ENCODE measurements at places on chromosomes 4 and X.

DNA sequence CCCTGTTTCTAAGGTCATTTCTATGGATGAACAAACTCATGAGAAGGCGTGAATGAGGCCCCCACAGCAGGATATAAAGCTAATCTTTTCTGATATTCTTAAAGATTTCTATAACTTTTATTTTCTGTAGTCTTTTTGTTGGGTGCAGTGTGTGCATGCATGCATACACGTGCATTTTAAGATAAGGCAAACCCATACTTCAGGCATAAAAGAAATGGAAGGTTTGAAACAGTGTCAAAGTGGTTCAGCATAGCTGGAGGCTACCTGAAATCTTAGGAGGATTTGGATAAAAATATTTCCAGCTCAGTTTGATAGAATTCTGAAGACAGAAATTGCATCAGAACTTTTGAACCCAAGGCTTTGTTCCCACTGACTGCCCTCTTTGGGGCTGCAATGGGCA lies 119.7 kb downstream of the PDHA2 start:
- DNase-seq = no peak

DNA sequence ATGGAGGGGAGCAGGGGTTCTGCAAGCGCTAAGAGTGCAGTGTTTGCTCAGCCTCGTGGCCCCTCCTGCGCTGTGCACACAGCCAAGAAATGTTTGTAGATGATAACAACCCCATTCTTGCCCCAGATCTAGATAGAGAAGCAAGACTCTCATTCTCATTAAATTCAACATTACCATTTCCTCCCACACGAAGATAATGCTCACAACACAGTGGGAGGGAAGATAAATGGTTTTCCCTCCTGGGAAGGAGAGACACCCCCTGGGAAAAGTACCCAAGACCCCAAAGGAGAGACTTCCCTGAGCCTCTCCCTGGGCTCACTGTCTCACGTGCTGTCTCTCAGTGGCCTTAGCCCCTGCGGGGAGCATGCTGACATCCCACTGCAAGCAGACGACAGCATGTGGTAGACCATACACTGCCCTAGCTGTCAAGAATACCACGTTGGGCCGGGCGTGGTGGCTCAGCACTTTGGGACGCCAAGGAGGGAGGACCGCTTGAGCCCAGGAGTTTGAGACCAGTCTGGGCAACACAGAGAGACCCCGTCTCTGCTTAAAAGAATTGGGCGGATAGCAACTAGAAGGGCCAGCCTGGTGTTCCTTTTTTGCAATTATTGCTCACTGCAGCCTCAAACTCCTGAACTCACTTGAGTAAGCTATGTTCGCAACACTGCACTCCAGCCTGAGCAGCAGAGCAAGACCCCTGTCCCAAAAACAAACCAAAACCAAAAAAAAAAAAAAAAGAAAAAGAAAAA lies 34.9 kb upstream of the IQSEC2 start:
- DNase-seq = no peak

DNA sequence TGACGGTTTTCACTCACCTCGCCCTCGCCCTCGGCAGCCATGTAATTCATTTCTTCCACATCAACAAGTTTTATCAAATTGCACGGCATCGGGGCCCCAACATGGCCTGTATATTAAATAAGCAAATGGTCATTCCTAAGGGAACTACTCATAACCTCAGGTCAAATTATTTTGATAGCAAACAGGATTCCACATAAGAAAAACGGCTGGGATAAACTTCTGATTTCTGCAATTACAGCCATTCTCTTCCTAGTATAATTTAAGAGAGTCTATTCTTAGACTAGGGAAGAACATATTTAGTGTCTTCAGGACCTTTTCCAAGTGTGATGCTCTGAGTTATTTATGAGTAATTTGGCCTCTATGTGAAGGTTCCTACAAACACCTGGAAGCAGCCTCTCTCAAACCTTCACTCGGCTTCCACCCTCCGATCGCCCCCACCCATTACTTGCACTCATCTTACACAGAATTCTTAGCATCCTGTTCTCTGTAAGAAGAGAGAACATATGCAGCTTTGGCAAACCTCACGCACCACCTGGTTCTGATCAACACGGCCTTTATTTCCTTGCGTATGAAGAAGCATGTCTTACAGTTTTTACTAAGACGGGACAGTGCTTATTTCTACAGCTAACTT lies 29.4 kb upstream of the CENPU start:
- no peak for DNase-seq

- DNase-seq = peak; percentile 85
Measured at GRCh38 chr4:10116569-10117358, at the start of gene WDR1. WDR1 (minus strand) TSS chr4:10116799; CDS start chr4:10116666, 133 bp downstream.

GRCh38 chrX:81301877-81302276 lies 100.0 kb downstream of the SH3BGRL start:
- no peak for DNase-seq

DNA sequence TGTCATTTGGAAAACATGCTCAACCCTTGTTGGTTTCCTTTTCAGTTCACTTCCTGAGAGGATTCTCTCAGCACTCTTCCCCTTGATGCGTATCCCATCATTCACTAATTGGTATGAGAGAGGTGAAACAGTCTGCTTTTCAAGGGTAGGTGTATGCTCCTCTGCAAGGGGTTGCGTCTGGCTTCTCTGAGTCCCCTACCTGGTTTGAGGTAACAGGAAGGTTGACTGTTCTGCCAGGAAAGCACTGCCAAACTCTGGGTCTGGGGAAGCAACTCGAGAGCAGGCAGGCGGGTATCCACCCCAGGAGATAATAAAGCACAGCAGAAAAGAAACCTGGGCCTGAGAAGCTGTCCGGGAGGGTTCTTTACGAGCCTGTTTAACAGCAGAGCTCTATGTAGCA lies 101.2 kb downstream of the SHROOM4 start:
- DNase-seq = no peak

- DNase-seq = no peak
Measured at GRCh38 chrX:87961471-87961870, 443.9 kb downstream of the KLHL4 start.

DNA sequence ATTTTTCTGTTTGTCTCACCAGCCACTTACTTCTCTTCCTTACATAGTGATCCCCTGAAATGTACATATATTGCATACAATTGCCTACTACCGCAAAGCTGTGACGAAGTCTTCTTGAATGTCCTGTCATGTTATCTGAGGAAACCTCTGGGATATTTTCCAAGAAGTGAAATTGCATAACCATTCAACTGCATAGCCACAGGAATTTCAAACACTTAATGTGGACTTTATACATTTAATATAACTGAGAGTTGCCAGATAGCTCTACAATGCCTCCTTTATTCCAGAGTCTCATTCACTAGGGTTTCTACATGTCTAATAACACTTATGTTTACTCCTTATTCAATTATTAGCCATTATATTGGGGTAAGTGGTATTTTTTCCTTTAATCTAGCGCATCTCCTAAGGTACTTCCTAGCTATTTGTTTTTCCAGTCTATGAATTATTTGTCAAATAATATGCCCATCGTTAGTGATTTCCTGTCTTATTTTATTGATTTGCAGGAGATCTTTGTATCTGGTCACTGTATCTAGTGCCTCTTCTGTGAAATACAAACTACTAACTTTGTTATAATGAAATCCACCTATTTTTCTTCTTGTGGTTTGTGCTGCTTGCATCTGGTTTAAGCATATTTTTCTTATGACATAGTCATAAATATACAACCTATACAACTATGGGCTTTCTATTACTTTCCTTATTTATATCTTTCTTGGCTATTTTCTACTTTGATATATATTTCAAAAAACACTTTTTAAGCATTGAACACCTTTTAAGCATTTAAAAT lies 69.2 kb upstream of the GRID2 start:
- DNase-seq = no peak

DNA sequence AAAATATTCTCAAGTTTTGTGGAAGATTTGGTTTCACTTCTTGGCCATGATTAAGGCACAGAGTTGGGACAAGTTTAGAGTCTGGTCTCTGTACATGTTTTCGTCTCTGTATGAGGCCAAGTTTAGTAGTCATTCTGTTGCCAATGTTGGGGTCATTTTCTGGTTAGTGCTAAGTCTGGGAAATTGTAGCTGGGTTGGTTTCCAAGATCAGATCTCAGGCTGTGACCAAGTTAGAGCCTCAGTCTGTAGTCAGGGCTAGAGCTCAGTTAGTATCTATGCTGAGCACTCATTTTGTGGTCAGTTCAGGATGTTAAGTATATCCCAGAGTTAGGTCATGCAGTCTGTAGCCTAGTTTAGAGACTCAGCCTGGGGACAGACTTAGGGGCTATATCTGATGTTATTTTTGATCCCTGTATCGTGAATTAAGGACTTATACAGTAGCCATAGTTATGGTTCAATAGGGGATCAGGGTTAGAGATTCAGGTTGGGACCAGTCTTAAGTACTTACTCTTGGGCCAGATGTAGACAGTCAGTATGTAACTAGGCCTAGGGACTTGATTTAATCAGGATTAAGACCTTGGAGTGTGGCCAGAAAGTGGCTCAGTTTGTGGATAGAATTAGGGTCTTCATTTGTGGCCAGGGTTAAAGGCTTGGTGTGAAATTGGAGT lies 6.6 kb upstream of the ENOX2 start:
- DNase-seq = no peak

GRCh38 chrX:96774116-96774515 lies 89.5 kb downstream of the DIAPH2 start:
- DNase-seq = no peak

DNA sequence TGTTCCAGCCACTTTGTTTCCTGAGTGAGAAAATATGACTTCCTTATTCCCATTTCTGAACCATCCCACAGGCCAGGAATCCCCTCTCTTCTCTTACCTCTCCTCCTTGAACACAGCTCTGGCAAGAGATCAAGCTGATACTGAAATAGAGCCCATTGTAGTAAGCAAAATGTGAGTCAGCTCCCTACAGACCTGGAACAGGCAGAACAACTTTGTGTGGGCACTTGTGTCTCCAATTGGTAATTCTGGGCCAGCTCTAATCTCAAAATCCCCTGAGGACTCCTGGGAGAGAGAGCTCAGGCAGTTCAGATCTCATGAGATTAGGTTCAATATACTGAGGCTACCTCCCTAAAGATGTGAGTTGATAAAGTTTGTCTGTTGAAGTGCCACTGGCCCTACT lies 213.5 kb downstream of the GUCY2F start:
- DNase-seq = no peak

- DNase-seq = no peak
Measured at GRCh38 chr4:73573794-73574528, 46.3 kb downstream of the RASSF6 start.

- no peak for DNase-seq
Measured at GRCh38 chr4:4270529-4270928, 19.4 kb downstream of the LYAR start.

- DNase-seq = no peak
Measured at GRCh38 chr4:53490965-53491622, 100.2 kb downstream of the LNX1 start.

DNA sequence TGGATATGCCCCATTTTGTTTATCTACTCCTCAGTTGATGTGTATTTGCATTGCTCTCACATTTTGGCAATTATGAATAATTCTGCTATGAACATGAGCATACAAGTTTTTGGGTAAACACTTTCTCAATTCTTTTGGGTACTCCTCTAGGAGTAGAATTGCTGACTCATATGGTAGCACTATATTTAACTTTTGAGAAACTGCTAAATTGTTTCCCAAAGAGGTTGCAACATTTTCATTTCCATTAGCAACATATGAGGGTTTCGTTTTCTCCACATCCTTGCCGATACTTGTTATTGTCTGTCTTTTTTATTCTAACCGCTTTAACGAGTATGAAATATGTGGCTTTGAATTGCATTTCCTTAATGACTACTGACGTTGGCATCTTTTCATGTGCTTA lies 185.4 kb downstream of the TSPAN5 start:
- no peak for DNase-seq

GRCh38 chrX:103919270-103919637 lies 43.2 kb upstream of the TMSB15B start:
- no peak for DNase-seq

DNA sequence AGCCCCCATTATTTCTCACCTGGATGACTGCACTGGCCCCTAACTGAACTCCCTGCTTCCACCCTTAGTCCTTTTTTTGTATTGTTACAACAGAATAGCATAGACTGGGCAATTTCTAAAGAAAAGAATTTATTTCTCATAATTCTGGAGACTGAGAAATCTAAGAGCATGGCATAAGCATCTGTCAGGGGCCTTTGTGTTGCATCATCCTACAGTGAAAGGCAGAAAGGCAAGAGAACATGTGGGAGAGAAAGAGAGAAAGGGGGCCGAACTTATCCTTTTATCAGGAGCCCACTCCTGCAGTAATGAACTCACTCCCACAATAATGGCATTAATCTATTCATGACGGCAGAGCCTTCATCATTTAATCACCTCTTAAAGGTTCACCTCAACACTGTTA lies 122.1 kb downstream of the EFNB1 start:
- DNase-seq = no peak

DNA sequence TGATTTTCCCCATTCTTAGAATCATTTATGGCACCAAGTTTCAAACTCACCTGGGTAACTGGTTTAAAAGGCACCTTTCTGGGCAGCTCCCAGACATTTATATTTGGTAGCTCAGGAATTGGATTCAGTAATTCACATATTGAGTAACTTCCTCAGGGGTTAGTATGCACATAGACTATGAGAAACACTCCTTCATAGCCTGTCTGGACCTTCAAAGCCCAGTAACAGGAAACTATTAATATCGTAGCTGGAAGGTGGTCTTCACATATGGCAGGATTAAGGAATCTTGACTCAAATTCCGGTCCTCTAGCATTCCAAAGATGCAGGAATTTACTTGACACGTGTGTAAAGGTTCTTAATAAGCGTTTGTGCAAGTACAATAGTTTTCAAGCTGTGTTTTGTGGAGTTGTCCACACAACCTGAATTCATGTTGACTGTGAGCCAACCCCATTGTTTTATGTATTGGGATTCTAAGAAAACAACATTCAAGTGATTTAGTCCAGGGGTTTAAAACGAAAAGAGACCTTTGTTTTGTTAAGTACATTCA lies 78.4 kb downstream of the PLS3 start:
- DNase-seq = no peak

GRCh38 chr4:162782096-162782777 lies 384.5 kb downstream of the NAF1 start:
- no peak for DNase-seq

DNA sequence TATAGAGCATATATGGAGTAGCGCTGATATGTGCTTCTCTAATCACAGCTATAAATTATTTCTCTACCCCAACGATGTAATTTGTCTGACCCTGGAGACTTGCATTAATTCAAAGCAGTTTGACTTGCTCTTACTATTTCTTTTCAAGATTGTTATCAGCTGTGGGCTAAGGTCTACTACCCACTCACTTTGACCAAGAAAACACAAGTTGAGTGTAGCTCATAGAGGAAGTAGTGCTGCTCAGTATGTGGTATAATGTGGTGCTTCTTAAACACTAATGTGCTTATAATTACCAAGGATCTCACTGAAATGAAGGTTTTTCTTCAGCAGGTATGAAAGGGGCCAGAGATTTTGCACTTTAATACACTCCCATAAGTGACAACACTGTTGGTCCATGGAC lies 70.1 kb downstream of the INPP4B start:
- DNase-seq = no peak
